Esophagus squamous epithelium (tissue), 5 donors: ENCODE measurements at places on chromosomes 6 and 20.

GRCh38 chr6:2799936-2800527, 34.8 kb downstream of the WRNIP1 start:
- no peak for DNase-seq

- DNase-seq, result no peak
Measured at GRCh38 chr6:154621686-154622085, 111.2 kb upstream of the CNKSR3 start.

DNA sequence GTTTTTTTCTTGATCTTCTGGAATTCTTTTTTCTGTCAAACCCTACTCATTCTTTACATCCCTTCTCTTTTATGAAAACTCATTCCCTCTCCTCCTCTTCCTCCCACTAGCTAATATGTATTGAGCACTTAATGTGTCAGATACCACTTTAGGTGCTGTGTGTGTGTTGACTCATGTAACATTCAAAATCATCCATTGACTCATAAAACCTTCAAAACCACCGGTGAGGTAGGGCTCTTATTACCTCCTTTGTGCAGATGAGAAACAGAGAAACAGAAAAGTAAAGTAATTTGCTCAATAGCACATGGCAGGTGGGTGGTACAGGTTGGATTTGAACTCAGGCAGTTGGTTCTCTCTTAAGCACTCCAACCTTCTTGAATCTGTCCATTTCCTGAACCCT, 136.3 kb upstream of the NEDD9 start:
- DNase-seq, result no peak

DNA sequence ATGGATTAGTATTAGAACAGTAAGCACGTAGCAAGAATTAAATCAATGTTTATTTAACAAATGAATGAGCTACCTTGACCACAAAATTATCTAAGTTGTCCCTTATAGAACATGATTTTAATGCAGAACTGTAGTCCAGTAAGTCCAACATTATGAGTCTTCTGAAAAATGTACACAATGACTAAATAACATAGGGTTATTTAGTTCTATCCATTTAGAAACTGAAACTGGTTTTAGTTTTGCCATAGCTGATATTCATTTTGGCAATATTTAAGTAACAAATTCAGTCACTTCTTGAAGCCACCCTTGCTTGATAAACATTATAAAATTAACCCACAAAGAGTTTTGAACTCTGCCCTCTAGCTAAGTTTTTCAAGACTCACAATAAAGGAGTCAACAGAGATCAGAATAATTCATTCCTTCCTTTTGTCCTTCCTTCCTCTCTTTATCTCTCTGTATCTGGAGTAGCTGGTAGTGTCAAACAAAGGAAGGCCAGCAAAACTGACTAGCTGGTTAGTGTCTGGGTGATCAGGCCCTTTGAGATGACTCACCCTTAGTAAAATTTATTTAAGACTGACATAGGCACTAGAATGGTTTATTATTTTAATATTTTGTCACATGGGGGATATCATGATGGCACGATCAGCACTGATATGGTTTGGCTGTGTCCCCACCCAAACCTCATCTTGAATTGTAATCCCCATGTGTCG, 115.1 kb downstream of the BTBD9 start:
- no peak for DNase-seq

- no peak for DNase-seq
Measured at GRCh38 chr6:156842598-156843250, 65.5 kb downstream of the ARID1B start.

DNA sequence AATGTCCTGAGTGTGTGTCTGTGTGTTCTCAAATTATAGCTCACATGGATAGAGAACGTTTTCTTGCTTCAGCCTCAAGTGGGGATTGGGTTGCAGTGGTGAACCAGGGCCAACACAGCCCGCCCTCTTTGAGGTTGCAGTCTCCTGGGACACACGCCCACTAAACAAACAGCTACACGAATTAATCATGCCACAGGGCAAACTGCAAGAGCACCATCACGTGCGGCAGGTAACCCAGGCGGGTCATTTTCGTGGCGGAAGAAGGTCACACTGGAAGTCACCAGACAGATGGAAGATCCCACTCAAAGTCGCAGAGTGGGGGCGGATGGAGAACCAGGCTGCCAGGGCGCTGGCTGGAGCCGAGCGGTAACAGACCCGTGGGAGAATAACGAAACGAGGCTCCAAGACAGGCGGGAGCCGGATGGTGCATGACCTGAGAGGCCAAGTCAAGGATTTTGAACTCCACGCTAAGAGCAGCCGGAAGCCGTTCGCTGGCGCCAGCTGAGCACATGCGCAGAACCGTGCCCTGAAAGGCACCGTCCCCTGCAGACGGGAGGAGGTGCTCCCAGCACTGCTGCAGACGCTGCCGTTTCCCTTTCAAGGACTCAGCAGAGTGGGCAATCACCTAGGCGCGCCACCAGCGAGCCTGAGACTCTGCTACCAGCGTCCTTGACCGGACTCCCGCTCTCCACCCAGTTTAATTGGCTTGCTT, 10.7 kb downstream of the DLL1 start:
- DNase-seq, result no peak

- DNase-seq, result no peak
Measured at GRCh38 chr20:23152308-23152892, 66.3 kb upstream of the CD93 start.

DNA sequence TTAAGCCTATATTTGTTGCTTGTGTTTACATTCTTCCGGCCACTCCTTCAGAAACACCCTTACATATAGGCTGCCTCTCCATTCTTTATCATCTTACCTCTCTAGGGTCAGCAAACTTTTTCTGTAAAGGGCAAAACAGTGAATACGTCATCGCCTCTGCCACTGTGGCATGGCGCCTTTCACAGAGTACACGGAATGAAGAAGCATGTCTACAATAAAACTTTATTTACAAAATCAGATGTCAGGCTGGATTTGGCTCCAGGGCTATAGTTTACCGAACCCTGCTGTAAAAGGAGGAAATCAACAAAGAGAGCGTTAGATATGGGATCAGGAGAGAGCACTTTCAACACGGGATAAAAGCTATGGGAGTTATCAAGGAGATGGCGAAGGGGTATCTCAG, 9.3 kb upstream of the NCR2 start:
- DNase-seq, result no peak

GRCh38 chr6:143160015-143160414, 99.3 kb downstream of the AIG1 start:
- no peak for DNase-seq

GRCh38 chr6:148419430-148419829, 76.8 kb downstream of the SASH1 start:
- DNase-seq, result no peak

- no peak for DNase-seq
Measured at GRCh38 chr6:126660376-126660775, 320.5 kb downstream of the CENPW start.

DNA sequence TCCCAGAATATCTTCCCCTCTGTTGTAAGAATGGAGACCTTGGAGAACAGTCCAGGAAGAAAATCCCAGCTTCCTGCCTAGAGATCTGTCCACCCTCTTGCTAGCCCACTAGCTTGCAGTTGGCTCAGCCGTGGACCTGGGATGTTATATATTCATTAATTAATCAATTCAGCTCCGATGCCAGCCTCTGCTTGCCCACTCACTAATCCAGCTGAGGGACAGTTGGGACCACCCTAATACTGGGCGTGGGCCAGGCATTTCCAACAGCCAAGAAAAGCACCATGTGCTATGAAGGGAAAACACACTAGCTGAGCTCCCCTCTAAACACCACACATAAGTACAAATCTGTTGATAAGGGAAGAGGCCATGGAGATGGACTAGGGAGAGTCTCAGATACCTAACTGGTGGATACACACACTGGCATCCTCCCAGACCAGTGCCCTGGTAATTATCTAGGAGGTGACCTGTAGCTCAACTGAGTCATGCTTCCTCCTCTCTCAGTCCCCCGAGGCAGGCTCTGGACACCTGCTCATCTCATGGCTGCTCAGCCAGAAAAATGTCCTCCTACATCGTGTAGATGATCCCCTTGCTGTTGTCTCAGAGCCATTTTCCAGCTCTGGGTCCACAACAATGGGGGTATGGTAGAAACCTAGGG, 78.9 kb downstream of the ANKRD60 start:
- no peak for DNase-seq

DNA sequence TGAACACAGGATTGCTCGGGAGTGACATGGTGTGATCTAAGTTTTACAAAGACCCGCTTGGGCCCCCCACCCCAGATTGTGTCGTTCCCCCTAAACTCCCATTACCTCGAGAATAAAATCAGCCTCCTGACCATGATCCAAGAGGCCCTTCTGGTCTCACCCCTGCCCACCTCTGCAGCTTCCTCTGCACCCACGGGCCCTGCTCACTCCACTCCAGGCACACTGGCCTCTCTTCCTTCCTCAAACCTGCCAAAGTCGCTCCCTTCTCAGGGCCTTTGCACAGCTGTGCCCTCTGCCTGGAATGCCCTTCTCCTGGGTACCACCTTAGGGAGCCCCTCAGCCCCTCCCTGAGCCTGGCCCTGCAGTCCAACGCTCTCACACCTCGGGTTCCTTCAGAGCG, 17.9 kb downstream of the TGM2 start:
- DNase-seq, result no peak

DNA sequence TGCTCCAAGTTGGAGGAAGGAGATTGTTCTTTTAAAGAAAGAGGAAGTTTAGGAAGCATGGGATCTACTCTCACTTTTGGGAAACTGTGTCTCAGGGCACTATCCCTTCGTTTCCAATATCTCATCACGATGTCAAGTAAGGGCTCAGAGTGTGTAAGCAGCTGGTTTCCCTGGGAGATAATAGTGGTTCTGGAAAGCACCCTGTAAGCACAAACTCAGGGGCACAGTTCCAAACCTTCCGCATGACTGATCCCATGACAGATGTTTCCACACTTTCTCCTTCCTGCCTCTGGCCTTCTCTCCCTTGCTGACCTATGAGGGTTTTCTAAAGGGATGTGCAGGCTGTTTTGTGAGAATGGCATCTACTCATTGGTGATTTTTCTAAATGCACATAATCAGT, 33.9 kb downstream of the ADTRP start:
- DNase-seq, result no peak

DNA sequence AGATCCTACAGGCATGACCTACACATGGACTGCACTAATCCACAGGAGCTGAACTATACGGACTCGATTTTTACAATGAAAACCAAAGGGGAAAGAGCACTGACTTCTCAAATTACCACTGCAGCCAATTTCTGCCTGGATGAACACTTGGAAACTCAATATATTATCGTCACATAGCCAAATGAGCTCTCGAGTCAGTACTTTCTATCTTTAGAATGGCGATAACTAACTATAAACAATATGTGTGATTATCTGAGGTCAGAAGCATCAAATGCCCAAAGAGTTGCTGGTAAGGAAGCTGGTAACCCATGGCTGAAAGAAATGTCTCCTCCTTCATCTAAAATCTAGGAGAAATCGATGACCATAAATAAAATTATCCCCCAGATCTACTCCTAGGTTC, 86.7 kb downstream of the KIF16B start:
- no peak for DNase-seq

- no peak for DNase-seq
Measured at GRCh38 chr6:132687306-132687705, 26.5 kb downstream of the VNN1 start.

DNA sequence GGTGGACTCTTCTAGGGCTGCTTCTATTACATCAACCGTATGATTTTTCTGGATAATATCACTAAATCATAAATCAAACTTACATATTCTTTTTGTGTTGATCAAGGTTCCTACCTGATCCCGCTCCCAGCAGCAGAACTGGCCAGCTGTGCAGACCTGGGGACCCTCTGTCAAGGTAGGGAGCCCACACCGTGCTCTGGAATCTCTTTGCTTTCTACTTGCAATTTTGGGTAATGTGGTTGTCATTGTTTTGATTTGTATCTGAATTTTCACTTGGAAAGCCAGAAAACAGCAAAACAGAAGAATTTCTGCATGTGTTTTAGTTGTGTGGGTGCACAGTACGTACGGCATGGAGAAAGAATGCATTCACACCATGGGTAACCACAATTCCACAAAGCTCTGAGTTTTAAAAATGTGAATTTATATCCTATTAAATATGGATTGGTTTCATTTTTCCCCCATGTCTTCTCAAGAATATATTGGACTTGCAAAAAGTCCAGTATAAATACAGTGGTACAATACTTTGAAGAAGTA, 80.1 kb downstream of the ADGRG6 start:
- DNase-seq, result no peak
